RPMI8226 (cell line): ENCODE measurements at places on chromosomes 7 and 10.
A peak's percentile ranks its signal among the peaks of the same experiment; 100 is the strongest.

DNA sequence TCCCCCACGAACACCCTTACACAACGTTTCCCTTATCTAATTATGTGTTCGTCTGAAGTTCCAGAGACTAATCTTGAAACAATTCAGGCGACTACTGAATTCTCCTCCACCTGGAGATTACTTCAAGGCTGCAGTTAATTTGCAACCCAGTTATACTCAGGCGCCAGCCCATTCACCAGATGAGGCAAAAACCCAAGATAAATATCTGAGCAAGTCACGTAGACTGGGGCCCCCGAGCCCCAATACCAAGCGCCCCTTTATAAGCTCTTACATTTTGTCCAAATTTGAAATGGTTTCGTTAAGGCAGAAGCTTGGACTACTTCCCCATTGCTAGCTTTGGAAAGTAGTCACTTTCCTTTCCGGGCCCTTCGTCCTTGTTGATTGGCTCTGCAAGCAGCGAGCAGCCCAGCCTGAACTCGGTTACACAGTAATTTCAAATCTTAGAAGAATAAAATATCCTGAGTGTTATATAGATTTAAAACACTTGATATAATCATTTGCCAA, 1.2 kb downstream of the TPK1 start:
- peak; percentile 48 for DNase-seq

DNA sequence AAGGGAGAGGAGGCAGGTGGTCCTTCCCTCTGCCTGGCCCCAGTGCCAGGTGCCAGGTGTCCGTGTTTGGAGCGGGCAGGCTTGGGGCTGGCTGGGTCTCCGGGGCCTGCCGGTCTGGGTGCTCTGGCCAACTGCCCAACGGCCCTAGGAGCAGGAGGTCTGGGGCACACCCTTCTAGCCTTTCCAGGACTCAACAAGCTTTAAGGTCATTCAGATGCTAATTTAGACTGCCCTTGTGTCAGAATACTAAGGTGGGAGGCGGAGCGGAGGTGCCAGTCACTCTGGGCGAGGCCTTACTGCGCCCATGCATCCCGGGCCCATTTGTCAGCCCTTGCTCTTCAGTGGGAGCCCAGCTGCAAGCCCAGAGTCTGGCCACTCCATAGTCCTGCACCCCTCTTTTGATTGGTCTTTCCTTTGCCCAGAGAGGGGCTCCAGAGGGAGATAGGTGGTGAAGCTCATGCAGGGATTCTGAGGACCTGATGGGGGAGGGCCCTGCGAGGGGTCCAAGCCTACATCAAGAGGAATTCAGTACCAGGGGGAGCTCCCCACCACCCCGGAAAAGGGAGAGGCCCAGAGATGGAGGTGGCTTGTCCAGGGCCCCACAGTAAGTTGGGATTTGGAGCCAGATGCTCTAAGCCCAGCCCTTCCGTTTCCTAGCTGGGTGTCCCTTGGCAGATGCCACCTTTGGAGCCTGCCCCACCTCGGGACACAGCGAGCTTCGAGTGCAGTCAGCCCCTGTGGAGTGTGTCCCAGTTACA, 1.3 kb downstream of the PGAM2 start:
- no peak for DNase-seq

GRCh38 chr7:38178695-38179344, 775 bp downstream of the STARD3NL start:
- DNase-seq: no peak

- DNase-seq: no peak
Observed at GRCh38 chr7:116801092-116801710, 61.2 kb upstream of the CAPZA2 start.

DNA sequence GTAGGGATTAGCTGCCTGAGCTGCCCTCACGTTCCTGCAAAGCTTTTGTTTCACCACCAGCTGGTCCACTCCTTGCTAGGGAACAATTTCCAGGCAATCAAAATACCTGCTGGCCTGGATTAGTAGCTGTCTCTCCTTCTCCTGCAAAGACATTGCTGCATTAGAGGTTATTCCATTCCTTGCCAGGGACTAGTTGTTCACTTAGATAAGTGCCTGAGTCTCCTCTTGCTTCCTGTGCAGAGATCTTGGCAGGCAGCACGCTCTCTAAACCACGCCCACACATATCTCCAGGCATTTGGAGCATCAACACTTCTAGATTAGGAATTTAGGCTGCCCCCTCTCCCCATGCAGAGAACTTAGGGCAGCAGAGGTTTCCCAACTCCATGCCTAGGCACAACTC, 150.4 kb upstream of the SMIM30 start:
- DNase-seq: no peak

- peak; percentile 31 for DNase-seq
Observed at GRCh38 chr10:71708301-71708703, 11.3 kb downstream of the C10orf105 start.

DNA sequence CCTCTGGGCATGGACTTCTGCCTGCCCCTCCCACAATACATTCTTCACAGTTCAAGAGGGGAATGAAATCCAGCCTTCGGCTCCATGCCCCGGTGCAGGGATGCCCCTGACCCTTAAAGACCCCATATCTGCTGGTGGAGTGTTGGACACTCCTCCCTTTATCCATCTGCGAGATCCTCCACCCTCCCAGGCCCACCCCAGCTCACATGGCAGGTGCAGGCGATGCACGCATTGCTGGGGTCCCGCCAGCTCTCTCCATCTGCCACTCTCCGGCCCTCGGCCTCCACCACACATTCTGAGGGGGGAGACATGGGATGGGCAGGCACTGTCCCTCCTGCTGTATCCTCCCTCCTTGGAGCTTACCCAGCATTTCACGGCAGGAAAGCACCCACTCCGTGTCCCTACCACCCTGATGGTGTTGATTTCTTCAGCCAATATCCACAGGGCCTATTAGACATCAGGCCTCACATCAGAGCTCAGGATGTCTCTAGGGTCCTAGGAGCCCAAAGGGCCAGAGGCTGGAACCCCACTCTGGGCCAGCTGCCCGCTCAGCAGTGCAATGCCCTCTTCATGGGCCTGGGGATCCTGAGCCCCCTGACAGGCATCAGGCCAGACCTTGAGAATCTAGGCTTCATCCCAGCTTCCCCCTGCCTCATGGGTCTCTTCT, 18.3 kb downstream of the ATP6V1F start:
- DNase-seq: no peak

DNA sequence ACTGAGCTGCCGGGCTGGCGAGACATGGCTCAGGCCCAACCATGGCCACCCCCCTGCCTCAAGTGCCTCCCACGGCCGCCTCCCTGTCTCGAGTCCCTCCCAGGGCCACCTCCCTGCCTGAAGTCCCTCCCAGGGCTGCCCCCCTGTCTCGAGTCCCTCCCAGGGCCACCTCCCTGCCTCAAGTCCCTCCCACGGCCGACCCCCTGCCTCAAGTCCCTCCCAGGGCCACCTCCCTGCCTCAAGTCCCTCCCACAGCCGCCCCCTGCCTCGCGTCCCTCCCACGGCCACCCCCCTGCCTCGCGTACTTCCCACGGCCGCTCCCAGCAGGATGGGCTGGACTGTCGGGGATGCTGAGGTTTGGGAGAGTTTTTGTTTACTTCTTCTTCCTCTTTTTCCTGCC, 462.5 kb downstream of the PTPRN2 start:
- no peak for DNase-seq

- DNase-seq: no peak
Observed at GRCh38 chr7:2930310-2931033, 86.4 kb upstream of the GNA12 start.

DNA sequence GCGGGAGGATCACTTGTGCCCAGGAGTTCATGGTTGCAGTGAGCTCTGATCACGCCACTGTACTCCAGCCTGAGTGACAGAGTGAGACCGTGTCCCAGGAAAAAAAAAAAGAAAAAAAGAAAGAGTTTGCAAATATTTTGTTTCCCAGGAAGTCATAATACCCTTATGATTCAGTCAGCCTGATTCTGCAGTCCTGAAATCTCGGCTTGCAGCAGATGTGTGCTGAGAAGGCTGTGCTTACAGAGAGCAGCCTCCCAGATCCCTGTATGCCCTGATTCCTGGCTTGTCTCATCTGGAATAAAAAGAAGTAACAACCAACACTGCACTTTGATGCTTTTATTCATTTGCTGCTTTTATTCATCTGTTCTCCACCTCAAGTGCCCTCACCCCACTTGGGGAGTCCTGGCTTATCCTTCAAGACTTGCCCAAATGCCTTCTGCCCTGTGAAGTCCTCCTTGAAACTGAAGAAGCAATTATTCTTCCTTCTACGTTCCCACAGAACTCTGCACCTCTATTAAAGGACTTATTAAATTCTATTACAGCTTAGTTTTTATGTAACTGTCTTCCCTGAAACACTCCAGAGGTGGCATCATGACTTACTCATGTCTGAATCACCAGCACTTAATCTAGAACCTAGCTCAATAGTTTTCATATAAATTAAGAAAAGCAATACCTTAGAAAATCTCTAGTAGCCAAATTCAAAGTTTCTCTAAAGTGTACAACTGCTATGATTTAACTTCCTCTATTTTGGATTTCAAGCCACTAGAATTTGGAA, 27.7 kb upstream of the BPGM start:
- no peak for DNase-seq

- peak; percentile 60 for DNase-seq
Observed at GRCh38 chr10:89384474-89385340, 6.9 kb downstream of the IFIT1B start.

DNA sequence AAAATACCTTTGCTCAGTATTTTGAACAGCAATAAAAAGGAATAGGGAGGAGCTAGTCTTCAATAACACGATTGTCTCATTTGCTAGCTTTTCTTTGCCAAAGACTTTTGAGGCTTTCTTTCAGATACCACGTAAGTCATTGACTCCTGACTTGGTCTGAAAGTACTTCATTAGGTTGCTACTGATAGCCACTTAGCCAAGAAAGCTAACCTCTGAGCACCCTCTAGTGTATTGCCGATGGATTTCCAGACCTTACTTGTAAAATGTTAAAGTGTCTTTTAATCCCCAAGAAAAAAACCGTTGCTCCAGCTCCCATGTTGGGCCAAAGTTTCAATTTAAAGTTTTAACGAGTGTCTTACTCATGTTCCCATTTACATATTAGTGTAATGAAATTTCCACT, 63.4 kb upstream of the STRIP2 start:
- DNase-seq: no peak
